Left forelimb (tissue), 1 donor: ENCODE measurements at places on chromosomes 1 and 21.

- no peak for DNase-seq
These were observed 561.1 kb upstream of the ZP4 start for GRCh38 chr1:238451781-238452310.

DNA sequence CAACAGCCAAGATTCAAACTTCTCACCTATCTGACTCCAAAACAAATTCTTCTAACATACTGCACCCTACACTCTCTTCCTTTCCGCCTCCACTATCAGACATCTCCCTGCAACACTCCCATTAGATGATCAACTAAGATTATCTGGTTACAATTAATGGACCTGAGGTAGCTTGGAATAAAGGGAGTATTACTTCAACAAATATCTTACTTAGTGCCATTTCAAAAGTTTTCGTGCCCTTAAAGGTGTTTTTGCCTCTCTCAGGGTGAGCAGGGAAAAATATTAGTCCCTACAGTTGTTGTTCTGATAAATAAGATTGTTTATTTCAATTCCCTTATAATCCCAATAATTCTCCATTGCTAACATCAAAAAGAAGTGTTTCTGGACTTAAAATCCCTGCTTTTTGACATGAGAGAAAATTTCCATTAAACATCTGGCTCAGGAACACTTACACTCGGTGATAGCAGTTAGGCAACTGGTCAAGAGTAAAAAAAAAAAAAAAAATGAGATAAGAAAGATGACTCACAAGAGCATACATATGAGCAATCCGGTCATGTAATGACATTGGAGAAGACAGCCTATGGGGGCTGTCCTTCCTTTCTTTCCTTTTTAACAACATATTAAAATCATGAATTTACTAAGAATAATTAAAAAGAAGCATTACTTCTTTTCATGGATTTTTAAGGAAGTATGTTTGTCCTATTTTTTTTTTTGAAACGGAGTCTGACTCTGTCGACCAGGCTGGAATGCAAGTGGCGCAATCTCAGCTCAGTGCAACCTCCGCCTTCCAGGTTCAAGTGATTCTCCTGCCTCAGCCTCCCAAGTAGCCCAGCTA, 7.6 kb downstream of the RSBN1 start:
- DNase-seq: no peak

- no peak for DNase-seq
These were observed at the start of gene KLHL17 for GRCh38 chr1:960363-961131. Gene KLHL17, plus strand, starts transcription at chr1:960584. Its CDS starts 110 bp downstream, at chr1:960694.

GRCh38 chr1:43637267-43637666, 12.7 kb upstream of the KDM4A start:
- no peak for DNase-seq
